Stimulated activated naive CD4-positive, alpha-beta T cell (primary cell): ENCODE measurements at places on chromosomes 2 and 18.
A peak's percentile ranks its signal among the peaks of the same experiment; 100 is the strongest.

DNA sequence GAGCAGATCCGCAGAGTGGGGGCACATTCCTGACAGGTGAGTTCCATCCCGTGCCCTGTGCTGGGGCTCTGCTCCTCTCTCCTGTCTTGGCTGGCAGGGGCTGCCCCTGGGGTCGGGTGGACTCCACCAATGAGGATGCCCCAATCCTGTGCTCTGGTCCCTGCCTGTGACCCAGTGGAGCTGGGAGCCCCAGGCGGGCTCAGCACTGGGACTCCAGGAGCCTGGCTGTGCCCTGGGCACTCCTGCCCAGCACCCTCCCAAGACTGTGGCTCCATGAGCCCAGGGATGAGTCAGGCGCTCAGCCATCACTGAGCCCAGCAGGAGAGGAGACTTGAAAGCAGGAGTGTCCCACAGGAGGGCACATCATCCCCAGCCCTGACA lies 53.9 kb downstream of the MBP start:
- DNase-seq = no peak

DNA sequence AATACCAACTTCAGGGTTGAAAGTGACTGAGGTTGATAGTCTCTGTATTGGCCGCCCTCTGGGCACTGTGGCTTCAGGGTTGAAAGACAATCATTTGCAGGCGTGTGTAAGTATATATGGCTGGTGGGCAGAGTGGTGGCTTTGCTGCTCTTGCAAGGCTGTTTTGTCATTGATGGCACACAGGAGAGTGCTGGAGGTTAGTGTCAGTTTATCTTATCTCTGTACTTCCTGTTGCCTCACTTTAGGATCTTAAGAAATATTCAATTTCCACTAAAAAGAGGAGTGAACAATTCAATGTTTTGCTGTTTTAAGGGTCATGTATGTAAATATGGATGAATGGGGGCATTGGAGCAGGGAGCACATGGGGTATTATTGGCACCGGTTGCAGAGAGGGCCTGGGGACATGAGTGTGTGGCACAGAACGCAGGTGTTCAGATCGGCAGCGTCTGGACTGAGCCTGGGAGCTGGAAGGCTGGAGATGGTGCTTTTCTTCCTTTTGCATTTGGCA lies 51.5 kb downstream of the NCK2 start:
- peak; percentile 50 for DNase-seq

GRCh38 chr18:48819276-48819675 lies 131.5 kb downstream of the SMAD7 start:
- DNase-seq = no peak

- no peak for DNase-seq
These were observed 36.8 kb downstream of the TRIP12 start for GRCh38 chr2:229884775-229885699.

- no peak for DNase-seq
These were observed 32.8 kb upstream of the IL1B start for GRCh38 chr2:112869258-112869842.

GRCh38 chr2:157291018-157291417 lies 33.5 kb downstream of the GALNT5 start:
- no peak for DNase-seq

GRCh38 chr2:29223257-29223656 lies 108.0 kb downstream of the CLIP4 start:
- DNase-seq = no peak

DNA sequence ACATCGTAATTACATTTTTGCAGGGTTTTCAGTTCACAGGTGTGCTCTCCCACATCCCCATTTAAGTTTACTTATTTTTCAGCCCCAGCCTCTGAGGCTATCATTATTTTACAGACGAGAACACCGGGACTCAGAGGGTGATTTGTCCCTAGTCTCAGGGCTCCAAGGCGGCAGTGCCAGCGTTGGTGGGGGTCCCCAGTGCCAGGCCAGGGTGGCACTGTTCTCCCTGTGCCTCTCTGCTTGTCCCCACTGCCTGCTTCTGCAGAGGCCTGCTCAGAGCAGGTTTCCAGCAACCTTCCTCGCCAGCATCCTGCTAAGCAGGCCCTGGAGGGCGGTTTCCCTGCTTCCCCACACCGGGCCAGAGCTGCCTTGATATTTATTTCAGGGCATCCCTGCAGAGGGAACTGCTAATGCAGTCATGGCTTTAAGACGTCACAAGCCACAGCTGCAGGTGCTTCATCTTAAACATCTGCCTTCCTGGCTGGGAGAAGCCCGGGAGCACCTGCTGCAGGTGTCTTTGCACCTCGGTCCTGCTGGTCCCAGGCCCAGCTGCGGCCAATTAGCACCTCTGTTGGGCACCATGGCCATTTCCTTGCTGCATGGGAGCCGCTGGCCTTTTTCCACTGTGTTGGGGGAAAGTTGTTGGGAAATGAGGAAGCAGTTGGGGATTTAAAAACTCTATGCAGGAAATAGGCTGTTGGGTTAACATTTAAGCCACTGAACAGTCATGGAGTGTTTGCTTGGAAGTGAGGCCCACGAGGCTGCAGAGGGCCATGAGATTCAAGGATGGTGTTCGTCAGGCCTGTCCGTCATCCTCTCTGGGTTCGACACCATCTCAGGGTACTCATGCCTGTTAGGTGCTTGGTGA lies 22.8 kb downstream of the HPCAL1 start:
- no peak for DNase-seq

DNA sequence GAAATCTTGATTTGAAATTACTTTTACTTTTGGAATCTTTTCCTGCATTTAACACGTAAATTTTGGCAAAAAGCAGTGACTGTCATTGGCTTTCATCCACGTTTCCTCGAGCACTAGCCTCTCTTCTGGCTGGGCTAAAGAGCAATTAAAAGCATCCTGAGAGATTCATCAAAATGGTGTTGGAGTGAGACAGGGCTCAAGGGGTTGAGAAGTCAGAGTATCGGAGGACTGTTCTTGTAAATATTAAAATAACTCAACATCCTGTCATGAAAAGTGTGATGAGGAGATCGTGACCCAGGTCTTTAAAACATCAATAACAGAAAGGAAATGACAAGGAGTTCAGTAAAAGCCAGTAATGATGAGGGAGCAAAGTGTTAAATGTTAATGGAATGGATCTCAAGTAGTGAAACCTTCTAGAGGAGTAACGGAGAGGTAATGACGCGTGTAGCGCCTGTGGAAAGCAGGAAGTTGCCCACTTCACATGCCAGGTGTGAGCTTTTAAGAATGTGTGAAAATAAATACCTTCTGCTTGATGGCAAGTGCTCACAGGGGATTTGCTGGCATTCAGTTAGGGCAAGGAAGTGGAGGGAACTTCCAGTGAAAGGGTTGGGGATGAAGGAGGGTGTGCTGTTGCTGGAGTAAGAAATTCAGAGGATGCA lies 754.4 kb downstream of the ADCYAP1 start:
- DNase-seq = no peak

DNA sequence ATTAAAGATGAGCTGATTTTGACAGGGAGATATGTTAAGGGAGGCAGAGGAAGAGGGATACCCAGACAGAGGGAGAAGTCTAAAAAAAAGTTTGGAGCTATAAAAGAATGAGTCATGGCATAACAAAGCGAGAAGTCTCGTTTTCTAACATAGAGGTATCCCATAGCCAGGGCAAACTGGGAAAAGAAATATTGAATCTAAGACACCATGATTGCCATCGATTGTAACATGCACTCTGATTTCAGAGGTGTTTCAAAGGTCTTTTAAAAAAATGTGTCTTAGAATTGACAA lies 110.7 kb downstream of the MDH1 start:
- no peak for DNase-seq

DNA sequence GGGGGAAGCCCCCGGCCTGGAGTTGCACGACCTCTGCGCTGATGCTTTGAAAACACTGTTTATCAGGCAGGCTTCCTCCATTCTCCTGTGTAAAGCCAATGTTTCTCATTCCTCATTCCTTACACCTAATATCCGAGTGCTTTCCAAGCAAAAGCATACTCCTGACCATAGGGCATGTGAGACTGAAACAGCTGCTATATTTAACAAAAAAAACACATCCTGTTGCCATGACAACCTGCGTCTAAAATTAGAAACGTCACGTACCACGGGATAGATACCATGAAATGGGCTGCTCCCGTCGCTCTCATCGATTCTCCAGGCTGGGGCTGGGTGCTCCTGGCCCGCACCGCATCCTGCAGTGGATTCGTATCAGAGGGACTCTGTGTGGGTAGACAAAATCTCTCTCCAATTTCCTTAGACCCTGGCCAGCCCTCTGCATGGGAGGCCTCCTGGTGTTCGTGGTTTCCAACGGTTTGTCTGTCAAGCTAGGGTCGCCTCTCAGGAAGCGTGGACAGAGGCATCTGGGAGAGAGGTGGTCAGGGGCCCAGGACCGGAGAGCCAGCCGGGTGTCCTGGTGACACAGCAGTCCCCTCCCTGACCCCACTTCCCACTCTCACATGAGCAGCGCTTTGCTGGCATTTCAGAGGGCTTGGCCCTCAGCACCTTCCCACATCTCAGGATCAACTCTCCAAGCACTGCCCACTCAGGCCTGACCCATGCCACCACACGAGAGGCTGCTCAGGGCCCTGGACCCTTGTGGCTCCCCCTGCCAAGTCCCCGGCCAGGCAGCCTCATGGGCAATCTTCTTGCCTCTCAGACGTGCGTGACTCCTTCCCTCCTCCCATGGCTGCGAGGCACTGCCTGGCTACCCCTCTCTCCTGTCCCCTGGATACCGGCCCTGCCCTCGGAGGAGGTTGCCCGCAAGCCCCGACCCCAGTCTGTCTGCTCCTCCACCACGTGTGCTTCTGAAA lies 268.1 kb downstream of the NDUFA10 start:
- no peak for DNase-seq

GRCh38 chr2:96485751-96486651 lies 19.2 kb downstream of the NEURL3 start:
- DNase-seq = peak; percentile 55

DNA sequence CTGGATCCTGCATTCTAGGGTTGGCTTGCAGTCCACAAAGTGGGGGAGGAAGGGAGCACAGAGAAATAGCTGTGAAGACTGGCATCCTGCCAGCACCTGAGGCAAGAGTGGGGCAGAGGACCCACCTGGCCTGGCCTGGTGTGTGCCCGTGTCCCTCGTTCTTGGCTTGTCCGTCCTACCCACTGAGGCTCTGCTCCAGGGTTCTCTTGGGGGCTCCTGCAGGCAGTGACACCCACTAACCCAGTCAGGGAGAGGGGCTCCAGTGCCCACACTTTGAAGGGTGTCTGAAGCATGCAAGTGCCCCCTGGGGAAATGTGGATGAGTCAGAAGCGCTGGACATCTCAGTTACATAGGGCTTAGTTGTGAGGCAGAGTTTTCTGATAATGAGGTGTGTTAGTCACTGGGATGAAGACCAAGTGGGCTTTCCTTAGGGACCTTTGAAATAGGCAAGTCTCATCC lies 79.4 kb downstream of the SLC4A3 start:
- no peak for DNase-seq

- no peak for DNase-seq
These were observed 748.7 kb downstream of the RNF144A start for GRCh38 chr2:7665880-7666279.

GRCh38 chr18:23183411-23184150 lies 48.3 kb downstream of the CABLES1 start:
- DNase-seq = no peak

GRCh38 chr2:7800031-7800430 lies 881.8 kb upstream of the ID2 start:
- DNase-seq = no peak

DNA sequence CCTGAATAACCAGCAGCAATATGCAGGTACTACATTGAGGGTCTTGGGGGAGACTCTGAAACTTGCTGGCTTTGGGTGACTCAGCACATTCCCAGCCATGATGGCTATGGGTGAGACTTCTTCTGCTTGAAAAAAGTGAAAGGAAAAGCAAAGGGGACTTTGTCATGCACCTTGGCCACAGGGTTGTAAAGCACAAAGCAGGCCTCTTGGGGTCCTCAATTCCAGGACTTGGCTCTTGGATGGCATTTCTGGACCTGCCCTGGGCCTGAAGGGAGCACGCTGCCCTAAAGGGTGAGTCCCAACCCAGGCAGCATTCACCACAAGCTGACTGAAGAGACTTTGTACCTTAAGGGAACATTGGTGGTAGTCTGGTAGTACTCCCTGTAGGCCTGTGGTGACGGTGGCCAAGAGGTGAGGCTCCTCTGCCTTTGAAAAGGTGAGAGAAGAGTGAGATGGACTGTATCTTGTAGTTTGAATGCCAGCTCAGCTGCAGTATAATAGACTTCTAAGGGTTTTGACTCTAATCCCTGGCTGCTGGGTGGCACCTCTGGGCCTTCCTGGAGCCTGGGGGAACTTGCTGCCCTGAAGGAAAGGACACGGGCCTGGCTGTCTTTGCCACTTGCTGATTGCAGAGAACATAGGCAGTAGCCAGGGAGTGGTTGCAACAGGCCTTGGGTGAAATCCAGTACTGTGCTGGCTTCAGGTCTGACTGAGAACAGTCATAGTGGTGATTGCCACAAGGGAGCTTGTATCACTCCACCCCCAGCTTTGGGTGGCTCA lies 36.5 kb upstream of the CYTIP start:
- no peak for DNase-seq

- no peak for DNase-seq
These were observed 37.2 kb downstream of the RELCH start for GRCh38 chr18:62224229-62224628.

GRCh38 chr2:129753261-129753660 lies 226.2 kb upstream of the RAB6C start:
- no peak for DNase-seq

DNA sequence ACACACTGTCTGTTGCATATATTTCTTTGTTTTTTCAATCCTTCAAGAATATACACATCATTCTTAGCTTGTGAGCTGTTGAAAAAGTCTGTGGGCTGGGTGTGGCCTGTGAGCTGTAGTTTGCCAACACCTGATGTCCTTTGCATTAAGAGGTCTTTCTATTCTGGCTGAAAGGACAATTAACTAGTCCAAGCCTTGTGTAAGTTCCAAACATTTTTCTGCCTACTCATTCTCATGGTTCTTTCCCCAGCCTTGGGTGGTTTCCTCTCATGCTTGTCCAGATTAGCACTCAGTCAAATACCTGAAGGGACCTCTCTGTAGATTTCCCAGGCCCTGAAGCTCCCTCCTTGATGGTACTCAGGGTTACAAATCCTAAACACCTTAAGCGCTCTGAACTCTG lies 57.8 kb upstream of the NABP1 start:
- DNase-seq = no peak

DNA sequence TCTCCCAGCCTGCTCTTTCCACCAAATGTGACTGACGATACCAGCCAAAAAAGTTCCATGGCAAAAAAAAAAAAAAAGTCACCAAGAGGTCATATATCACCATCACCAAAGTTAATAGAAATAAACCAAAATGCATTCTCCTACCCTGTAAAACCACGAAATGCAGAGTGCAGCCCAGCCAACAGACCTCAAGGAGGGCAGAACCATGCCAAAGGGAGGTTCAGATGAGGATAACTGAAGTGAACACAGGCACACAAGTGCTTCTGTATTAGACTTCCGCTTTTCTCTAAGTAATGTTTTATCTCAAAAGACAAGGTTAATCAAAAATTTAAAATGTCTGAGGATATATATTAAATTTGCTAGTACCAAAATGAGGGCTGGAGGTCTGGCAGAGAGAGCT lies 5.5 kb downstream of the SERPINE2 start:
- no peak for DNase-seq
